Bronchial epithelial cell (primary cell): ENCODE measurements at places on chromosomes 6 and 20. TPM values are rescaled to one million over a fixed set of nuclear protein-coding genes. Genes with fewer than 3 reads are reported as not detected.
A peak's percentile ranks its signal among the peaks of the same experiment; 100 is the strongest.

DNA sequence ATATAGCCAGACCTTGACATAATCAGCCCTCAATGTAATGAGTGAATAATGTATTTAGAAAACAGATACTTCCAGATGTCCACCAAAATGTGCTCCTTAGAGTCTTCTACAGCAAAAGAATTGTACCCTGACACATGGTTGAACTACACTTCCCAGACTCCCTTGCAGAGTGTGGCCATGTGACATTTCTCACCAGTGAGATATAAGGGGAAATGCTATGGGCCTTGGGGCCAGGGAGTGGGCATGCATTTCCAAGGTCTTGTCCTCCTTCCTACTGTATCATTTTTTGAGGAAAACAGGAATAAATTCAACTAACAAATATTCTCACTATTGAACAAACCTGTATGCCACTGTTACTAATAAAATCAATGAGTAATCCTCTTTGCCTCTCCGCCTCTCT is 211.4 kb upstream of the SMLR1 start:
- DNase-seq = no peak

DNA sequence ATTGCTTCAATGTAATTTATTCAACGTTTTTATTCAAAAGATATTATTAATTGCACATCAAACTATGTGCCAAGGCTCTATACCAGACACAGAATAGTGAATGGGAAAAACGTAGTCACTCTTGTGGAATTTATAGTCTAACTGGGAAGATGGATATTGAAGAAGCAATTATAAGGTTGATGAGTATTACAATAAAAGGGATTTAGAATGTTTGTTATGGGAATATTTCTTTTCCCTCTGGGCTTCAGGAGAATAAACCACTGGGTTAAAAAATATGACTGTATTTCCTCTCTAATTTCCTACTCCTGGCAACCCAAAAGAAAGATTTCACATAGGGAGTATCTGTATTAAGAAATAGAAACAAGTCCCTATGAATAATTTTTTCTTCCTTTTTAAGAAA is 25.1 kb upstream of the UTRN start:
- DNase-seq = no peak

- DNase-seq = no peak
Observed at GRCh38 chr6:154127657-154128056, 88.6 kb downstream of the OPRM1 start.

GRCh38 chr6:87729965-87730719 is 28.1 kb upstream of the AKIRIN2 start:
- peak; percentile 91 for DNase-seq

DNA sequence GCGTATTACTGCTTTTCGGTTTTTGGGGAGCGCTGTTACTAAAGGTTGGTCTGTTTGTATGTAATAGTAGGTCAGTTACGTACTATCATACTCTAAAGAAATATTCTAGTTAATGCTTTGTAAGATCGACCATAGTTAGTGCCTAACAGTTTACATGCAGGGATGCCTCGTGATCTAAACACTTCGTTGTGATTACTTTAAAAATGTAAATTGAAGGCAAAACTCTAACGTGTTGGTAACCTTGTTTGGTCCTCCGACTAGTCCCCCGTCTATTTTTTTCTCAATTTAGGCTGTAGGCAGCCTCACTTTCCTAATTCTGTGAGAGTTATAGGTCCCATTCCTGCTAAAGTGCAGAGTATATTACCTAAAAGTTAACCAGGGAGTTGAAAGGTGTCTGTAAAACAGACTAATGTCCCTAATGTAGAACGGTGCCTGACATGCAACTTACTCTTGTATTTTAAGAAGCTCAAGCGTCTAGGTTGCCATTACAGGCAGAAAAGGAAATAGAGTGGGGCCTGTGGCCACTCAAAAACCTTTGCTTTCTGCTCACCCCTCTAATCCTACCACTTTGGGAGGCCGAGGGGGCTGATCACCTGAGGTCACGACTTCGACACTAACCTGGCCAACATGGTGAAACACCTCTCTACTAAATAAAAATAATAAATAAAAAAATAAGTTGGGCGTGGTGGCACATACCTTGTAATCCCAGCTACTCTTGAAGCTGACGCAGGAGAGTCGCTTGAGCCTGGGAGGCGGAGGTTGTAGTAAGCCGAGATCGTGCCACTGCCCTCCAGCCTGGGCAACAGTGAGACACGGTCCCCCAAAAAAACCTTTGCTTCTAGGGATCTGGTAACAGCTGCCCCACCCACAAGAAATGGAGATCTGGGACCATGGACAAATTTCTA is 37.8 kb downstream of the HFE start:
- peak; percentile 27 for DNase-seq

The LY6G6D gene
- not detected in 2 replicates for total RNA-seq

The HBS1L gene
- 114 and 136 TPM in 2 replicates for total RNA-seq
